ENCODE measurements at places on chromosomes 1 and 21.

DNA sequence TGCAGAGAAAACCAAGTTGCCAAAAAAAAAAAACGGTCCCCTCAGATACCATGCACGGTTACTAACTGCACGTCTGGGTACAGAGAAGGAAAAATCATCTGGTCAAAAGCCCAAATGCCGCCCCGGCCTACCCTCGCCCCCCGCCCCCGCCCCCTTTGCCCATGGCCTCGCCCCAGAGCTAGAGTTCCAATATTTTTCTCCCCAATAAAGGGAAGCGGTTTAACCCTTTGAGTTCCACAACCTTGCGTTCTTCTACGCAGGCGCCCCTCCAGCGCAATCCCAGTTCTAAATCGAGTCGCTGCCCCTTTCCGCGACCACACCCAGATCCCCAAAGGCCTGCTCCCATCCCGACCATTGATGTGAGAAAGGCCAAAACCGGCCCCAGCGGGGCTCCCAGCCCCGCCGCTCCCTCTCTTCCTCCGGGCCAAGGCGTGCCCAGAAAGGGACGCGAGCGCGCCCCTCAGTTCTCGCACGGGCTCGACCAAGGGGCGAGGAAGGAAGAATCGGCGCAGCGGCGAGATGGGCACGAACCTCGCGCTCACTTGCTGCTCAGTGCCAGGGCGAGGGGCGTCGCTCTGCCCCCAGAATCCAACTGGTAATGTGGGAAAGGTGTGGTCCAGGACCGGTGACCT, 797 bp downstream of the WDR47 start:
- DNase-seq, result no peak

DNA sequence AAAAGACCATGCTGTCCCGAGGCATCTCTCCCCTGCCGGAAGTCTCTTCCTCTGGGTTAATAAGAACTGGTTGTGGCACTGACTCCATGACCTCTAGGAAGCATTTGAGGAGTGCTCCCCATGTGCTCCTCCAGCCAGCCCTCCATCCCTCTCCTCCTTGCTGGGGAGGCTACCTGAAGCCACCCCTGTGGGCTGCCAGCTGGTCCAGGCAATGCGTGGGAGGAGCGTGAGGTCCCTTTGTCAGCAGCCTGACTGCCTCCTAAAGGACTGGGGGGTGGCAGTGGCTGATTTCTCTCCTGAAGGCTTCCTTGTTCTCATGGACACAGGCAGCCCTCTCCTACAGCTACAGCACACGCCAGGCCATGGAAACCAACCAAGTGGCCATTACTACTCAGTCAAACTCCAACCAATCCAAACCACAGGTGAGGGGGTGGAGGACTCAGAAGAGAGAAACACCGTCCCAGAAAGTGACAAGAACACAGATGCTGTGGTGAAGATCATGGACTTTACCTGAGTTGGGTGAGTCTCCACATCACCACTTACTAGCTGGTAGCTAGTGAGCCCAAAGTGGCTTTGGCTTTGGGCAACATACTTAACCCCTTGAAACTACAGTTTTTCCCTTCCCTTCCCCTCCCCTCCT, 35.2 kb downstream of the NENF start:
- no peak for DNase-seq

DNA sequence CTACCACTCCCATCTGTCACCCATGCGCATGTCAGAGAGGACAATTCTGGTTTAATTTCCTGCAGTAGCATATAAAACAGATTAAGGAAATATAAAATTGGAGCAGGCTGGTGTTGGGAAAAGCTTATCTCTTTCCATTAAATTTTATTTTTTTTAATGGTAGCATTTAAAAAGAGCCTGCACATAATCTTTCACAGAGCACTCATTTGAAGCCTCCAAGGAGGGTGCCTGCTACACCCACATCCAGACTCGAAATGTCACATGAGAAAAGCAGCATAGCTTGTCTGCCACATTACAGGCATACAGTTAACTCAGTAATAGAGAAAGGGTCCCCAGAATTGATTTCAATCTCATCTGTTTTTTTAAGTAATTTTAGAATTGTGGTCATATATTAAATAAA, 599.0 kb downstream of the KIF26B start:
- DNase-seq, result no peak

GRCh38 chr1:83118472-83118871, 880.5 kb downstream of the TTLL7 start:
- no peak for DNase-seq
